ENCODE measurements at places on chromosomes 6 and 20.

DNA sequence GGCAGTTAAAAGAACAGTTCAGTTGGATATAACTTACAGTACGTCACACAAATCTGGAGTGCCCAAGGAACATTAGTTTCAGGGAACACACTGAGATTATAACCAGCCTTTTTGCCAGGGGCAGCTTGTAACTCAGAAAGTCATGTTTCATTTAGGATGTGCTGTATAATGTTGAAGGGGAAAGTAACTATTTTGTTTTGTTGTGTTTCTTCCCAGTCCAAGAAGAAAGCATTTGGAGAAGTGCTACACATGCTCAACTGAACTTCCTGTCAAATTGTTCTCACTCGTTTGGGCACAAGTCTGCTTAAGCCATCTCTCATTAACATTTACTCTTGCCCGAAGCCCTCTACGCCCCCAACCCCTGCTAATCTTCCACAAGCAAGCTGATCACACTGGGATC lies 157.9 kb downstream of the BTBD9 start:
- DNase-seq = no peak

DNA sequence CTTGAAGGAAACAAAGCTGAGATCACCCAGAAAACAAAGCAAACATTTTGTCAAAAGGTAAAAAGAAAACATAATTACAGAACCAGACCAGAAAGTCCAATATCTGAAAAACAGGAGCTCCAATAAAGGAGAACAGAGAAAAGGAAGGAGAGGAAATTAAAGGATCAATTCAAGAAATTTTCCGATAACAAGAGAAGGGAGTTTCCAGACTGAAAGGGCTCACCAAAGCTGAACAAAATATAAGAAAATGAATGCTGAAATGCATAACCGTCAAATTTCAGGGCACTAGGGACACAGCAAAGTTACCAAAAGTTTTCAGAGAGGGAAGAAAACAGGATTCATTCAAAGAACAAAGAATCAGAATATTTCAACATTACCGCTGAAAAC lies 23.9 kb downstream of the ILRUN start:
- DNase-seq = no peak

DNA sequence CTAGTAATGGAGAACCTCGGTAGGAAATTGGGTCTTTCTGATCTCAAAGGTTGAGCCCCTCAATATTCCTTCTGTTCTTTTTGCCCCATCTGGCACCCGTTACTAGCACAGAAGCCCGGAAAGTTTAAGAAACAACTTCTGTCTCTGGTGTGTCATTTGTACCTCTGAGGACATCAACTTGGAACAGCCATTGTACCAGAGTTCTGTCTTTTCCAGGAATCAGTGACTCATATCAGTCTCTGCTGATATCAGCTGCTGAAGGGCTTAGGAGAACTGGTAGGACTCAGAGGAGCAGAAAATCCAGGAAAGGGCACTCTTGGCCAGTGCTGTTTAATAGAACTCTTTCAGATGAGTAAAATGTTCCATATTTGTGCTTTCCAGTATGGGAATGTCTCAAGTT lies 78.3 kb upstream of the CHD6 start:
- no peak for DNase-seq

- DNase-seq = no peak
Observed at GRCh38 chr6:8686077-8686476, 250.7 kb upstream of the SLC35B3 start.

GRCh38 chr20:47438464-47439381 lies 63.0 kb upstream of the NCOA3 start:
- DNase-seq = no peak

GRCh38 chr6:9646342-9647070 lies 768.4 kb downstream of the TFAP2A start:
- no peak for DNase-seq

- DNase-seq = no peak
Observed at GRCh38 chr6:78995946-78996345, 82.1 kb downstream of the PHIP start.

DNA sequence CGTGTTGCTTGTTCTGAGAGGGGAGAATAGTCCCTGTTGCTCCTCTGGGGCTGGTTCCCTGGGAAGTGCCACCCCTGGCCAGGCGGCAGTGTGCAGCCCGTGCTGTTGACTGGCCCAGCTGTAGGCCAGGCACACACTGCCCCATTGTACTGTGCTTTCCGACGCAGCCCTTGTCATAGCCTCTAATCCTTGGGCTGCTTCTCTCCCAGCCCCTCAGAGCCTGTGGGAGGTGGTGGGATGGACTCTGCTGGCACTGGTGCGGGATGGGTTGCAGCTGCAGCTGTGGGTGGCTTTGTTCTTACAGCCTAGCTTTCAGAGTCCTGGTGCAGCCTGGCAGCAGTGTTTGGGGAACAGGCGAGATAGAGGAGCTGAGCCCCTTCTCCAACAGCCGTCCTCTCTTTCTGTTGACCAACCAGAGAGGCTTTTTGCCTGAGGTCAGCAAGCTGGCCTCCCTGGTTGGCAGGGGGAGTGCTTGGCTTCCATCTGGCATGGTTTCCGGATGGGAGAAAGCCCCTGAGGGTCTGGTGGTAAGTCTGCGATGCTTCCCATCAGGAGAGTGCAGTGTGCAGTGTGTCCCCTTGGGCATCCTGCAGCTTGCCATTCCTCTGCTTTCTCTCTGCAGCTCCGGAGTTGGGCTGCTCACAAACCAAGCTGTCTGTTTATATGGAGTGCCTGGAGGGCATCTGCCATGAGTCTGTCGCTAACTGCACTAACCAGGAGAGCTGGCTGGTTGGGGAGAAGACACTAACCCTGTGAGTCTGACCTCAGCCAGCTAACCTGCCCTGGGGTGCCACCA lies 12.1 kb downstream of the TJAP1 start:
- DNase-seq = peak; percentile 93

DNA sequence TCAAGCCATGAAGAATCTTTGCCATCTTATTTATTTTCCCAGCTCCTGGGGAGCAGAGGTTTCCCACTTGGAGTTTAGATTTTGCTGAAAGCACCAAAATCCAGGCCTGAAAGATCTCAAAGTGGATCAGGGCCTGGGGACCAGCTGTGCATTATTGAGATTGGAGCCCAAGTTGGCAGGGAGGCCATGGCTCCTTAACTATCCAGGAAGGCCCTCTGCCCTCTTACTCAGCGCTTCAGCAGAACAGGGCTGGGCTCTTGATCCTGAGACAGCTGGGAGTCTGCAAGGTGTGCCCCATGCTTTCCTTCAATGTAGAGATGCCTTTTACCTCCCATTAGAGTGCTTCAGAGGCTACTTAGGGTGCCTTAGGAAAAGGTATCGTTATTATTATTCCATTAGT lies 24.6 kb downstream of the FOXO3 start:
- no peak for DNase-seq

DNA sequence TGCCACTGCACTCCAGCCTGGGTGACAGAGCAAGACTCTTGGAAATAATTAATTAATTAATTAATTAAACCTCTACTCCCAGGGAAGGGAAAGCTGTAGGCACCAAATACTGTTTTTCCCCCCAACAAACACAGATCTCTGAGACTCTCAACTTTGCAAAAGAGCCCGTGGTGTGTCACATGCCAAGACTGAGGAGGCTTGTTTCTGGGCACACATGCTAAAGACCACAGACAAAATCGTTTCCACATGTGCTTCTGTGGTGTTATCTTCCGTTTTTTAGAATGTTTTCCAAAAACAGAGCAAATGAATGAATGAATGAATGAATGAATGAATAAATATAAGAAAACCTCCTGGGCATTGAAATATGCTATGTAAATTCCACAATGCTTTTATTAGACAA lies 55.6 kb upstream of the ATXN1 start:
- DNase-seq = no peak

GRCh38 chr20:2829376-2829775 lies 11.1 kb downstream of the PCED1A start:
- DNase-seq = no peak

- no peak for DNase-seq
Observed at GRCh38 chr6:152091851-152092341, 284.4 kb downstream of the ESR1 start.

- DNase-seq = no peak
Observed at GRCh38 chr20:49985617-49986016, 2.8 kb downstream of the SNAI1 start.

DNA sequence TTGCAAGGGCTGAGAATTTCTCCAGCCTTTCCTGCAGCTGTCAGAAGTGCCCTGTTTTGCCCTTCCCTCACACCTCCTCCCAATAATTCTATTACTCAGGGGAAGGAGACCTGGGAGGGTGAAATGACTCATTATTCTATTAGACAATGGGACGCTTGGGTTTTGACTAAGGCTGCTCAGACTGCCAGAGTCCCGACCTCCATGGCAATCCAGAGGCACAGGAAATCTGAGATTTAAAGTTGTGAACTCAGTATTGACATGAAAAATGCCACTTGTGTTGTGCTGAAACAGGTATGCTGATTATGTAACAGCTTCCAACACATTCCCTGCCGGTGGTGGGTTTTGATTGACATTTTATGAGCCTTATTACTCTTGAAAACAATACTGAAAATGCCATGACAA lies 625.9 kb upstream of the FLRT3 start:
- DNase-seq = no peak

DNA sequence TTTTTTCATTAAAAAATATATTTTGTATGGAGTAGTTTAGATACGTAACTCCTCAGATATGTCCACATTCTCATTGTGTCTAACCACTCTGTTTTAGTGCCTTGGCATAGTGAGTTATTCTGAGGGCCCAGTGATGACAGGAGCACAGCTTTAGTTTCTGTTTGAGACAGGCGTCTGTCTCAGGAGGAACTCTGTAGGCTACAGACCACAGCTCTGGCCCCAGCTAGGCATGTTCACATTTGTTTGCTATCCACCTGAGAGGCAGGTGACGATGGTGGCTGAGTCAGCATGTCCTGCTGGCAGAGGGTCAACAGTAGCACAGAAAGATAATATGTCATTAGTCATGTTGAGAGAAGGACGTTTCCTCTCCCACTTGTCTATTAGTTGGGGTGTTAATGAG lies 16.3 kb downstream of the LRRC1 start:
- DNase-seq = no peak

DNA sequence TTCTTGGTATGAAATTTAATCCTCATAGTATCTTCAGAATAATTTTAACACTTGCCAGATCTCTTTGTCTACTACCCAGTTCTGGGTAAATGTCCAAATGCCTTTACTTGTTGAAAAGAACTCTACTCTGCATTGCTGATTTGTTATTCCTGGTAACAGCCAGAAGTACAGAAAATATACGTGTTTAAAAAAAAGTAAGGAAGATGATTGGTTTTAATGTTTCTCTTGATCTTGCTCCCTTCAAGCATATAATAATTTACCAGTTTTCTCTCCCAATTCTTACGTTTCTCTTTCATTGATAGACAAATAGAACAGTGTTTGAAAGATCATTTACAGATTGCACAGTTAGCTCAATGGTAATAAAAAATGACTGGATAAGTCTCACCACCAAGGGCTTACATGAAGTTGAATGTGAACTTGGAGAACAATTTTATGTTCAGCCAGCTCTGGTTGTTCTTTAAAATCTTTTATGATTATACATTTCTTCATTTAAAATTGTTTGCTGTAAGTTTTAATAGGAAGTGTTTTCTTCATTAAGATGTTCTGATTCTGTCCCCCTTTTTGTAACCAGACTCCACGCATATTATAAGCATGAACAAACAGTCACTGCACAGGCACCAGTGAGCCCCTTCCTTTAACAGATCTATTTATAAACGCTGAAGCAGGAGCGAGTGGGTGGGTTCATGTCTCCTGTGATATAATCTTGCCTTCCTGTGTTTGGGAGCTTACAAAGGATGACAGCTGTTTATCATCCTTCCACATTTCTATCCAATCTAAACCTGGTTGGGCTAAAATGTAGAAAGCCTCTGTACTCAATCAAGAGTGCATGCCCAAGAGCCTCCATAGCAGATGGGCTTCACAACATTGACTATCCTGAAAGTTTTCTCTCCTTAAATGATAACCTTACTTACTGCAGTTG lies 299.5 kb downstream of the PRL start:
- no peak for DNase-seq

- DNase-seq = no peak
Observed at GRCh38 chr6:28603891-28604290, 78.2 kb downstream of the GPX5 start.

DNA sequence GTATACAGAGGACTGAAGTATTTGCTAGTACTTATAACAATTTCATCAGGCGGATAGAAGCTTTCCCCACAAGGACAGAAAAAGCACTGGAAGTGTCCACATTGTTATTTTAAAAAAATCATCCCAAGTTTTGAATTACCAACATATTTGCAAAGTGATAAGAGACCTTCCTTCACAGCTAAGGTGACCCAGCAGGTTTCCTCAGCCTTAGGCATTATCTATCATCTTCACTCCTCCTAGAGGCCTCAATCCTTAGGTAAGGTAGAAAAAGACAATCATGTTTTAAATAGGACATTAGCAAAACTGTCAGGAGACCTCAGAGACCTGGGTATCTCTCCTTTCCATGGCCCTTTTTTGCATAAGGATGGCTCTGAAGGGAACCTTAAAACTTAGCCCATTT lies 72.5 kb upstream of the CHD6 start:
- no peak for DNase-seq

GRCh38 chr20:58707770-58708169 lies 15.2 kb downstream of the NPEPL1 start:
- no peak for DNase-seq

GRCh38 chr20:38221119-38221589 lies 39.4 kb downstream of the KIAA1755 start:
- peak; percentile 24 for DNase-seq

GRCh38 chr20:5511930-5512329 lies 195.2 kb upstream of the PROKR2 start:
- DNase-seq = no peak

DNA sequence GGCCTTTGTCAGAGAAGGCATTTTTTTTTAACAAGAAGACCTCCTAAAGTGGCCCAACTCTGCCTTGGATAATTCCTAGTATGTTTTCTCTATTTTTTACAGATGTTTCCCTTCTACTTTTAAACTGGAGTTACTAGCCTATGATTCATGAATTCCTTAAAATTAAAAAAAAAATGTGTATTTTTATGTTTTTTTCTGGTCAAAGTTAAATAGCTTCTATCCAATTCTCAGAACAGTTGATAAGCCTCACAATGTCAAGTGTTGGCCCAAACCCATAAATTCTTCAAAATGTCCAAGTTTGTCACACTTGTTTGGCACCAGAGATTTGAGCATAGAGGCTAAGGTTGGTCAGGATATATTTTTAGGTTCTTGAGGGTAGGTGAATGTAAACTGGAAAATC lies 64.0 kb downstream of the JAG1 start:
- no peak for DNase-seq

DNA sequence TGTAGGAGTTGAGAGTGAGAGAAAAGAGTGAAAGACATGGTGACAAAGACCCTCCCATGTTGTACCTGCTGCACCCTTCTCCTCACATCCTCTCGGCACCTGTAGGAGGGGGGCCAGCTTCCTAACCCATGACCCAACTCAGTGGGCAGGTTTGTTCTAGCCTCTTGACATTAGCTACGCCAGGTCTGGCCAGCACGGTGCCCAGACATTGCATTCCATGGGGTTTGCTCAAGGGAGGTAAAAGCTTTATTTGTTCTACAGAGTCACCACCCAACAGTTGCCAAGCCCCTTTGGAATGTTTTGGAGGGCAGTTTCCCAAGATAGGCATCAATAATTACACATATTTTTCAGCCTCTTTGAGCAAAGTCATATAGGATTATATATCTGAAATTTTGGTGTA lies 22.7 kb upstream of the TGM6 start:
- no peak for DNase-seq
